ENCODE measurements at places on chromosomes 1 and 21.

- DNase-seq: no peak
Observed at GRCh38 chr1:53145619-53145941, 3.1 kb upstream of the SLC1A7 start.

GRCh38 chr1:221182791-221183533 is 303.7 kb downstream of the HLX start:
- no peak for DNase-seq

DNA sequence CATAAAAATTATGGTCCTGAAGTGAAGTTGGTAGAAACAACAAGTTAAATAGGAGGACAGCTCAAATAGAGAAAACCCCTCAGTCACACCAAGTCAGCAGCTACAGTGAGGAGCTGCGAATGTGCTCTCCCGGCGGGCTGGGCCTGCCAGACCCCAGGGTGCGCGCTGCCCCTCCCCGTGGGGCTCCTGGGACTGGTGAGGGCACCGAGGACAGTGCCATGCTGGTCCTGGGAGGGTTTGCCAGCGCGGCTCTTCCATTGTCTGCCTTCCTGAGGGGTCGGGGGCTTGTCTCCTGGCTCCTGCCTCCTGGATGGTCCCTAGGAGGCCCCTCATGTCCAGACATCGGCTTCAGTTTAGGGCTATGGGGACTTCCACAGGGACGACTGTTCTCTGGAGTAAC is 121.8 kb downstream of the PCBP3 start:
- DNase-seq: no peak

DNA sequence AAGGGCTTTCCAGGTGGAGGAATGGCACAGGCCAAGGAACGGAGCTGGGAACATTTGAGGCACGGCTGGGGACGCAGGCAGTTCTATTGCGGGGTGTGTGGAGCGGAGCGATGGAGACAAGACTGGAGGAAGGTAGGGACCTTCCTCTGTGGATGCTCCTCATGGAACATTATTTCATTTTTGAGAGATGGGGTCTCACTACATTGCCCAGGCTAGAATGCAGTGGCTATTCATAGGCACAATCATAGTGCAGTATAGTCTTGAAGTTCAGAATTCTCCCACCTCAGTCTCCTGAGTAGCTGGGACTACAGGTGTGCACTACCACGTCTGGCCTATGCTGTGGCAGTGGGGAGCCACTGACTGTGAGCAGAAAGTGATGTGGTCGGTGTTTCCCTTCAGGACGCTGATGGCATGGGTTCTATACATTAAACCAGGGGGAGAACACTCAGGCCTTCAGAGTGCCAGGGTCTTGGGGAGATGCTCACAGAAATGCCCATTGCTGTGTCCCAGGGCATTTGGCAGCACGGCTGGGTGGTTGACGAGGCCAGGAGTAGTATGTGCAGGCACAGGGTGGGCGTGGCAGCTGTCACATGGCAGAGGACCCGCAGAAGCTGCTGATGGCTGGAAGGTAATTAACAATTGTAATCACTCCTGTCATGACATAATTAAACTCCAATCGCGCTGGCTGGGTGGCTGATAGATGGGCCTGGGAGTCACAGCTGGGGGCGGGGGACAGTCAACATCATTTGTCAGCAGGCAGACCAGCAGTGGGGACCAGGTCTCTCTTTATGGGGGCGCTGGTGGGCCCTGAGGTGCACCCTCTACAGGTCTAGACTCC is 40.8 kb upstream of the ACOT11 start:
- DNase-seq: no peak

DNA sequence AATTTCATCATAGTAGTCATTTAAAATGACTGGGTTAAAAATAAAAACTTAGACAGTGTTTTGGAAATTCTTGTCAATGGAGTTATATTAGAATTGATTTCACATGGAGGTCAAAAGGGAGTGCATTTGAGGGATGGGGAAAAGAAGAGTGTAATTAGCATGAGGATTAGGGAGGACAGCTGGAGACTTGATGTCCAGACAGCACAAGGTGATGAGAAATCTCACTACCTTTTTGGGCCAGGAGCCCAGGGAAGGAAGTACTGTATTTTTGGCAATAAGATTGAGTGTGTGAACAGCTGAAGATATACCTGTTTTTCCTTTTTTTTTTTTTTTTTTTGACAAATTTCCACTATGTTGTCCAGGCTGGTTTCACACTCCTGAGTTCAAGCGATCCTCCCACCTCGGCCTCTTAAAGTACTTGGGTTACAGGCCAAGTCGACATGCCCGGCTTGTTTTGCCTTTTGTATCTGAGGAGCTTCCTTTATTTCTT is 163.6 kb downstream of the PAPPA2 start:
- DNase-seq: no peak

- no peak for DNase-seq
Observed at GRCh38 chr1:175885326-175885725, 141.9 kb upstream of the TNR start.

DNA sequence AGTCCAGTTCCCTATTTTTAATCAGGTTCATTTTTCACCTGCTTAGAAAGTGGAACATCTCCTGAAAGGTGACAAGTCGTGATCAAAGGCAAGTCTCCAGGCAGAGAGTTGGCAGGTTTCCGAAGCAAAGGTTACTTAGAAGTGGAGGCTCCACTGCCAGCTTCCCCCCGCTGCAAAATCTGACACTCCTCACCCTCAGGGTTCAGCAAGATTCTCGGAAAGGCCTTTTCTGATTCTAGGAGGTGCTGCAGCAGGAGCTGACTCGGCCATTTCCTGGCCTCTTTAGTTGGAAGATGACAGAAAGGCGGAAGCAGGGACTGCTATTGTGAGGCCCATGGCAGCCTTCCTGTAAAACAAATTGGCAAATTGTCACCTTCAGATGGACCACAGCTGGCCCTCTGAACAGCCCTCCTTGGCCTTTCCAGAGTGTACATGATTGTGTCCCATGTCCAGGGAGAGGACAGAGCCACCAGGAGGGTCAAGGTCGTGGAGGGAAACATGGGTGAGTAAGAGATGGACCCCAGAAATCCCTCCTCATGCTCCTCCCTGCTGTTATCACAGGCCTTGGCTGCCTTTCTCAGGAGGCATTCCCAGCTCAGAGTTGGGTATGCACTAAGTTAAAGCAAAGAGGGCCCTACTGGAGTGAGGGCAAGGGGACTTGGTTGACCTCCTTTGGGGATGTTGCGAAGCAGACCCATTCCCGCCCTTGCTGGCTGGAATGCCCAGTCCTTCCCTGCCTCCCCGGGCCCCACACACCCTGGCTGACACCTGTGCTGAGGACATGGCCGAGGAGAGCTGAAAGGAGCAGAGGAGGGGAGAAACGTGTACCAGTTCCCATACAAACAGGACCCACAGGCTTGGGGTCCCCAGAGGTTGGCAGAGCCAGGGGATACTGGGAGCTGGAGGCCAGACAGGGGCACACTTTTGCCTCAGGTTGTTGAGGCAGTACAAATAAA is 115.5 kb upstream of the IRF2BP2 start:
- DNase-seq: no peak

- DNase-seq: no peak
Observed at GRCh38 chr1:90722874-90723589, 5.9 kb upstream of the BARHL2 start.

DNA sequence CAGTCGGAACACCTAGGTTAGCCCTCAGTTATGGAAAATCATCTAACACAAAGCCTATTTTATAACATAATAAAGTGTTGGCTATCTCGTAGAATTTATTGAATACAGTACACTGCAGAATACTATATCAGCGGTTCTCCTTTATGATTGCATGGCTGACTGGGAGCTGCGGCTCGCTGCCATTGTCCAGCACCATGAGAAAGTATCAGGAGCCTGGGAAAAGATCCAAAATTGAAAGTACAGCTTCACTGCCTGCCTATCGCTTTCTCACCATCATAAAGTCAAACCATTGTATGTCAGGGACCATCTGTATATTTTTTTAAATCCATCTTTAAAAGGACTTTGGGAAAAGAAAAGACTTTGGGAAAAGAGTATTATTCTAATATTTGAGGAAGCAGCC is 111.9 kb upstream of the RAVER2 start:
- DNase-seq: no peak

Data from nephron progenitor cell (in vitro differentiated cells).